ENCODE measurements at places on chromosomes 4 and X.

GRCh38 chrX:84956304-84956703 is 47.4 kb upstream of the APOOL start:
- no peak for DNase-seq

DNA sequence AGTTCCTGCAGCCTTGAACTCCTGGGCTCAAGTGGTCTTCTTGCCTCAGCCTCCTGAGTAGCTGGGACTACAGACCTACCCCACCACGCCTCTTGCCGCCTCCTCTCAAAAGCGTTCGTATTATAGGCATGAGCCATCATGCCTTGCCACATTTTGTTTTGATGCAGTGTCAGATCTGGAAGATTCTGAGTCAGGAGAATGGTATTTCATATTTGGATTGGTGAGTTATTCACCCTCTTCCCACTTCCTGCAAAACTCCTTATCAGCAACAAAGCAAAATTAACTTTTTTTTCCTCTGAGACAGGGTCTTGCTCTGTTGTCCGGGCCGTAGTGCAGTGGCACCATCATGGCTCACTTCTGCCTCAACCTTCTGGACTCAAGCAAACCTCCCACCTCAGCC is 29.6 kb downstream of the REST start:
- DNase-seq, result peak; percentile 87

- DNase-seq, result no peak
Observed at GRCh38 chrX:15983034-15983433, 128.4 kb upstream of the AP1S2 start.

GRCh38 chr4:155164718-155165117 is 43.7 kb upstream of the NPY2R start:
- DNase-seq, result no peak

- DNase-seq, result no peak
Observed at GRCh38 chr4:48787056-48787455, 7.0 kb upstream of the FRYL start.

DNA sequence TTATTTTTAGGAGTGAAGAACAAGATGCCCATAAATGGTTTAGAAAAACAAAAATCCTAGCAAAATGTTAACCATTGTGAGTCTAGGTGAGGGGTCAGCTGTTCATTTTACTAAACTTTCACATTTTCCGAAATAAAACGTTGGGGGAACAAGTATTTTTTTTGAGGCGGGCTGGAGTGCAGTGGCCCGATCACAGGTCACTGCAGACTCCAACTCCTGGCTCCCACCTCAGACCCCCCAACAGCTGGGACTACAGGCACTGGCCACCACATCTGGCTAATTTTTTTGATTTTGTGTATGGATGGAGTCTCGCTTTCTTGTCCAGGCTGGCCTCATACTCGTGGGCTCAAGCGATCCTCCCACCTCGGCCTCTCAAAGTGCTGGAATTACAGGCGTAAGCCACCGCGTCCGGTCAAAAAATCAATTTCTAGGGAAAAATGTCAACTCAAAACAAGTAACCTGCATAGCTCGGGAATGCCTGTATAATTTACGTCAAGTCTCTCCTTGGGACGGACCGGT is 742 bp upstream of the TAF1 start:
- no peak for DNase-seq

DNA sequence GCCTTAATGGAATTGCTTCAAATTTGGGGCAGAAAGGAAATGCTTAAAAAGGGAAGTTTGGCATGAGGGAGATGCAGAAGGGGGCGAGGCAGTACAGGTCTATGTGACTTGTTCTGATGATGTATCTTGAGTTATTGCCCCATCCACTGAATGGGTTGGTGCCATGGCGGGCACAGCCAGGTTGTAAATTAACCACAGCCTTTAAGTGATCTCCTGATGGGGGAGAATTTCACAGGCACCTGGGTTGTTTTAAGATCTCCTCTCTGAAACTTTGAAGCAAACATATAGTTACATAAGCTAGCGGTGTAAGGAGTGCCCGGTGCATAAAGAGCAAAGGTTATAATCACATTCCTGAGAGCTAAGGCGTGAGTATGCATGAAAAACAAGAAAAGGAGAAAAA is 37.0 kb downstream of the NPY5R start:
- no peak for DNase-seq

DNA sequence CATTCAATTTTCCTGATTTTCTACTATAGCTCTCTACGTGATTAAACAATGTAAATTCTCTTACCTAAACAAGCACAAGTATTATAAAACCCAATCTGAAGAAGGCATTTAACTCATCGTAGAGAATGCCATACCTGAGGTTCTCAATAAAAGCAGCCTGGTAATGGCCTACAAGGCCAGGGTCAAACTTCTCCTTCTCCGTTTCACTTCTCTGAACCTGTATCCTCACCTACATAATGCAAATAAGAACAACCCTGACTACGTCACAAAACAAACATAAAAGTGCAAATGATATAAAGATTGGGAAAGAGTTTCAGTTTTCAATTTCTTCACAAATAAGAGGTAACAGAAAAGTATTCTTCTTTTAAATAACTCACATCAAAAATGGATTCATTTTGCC is 55.6 kb upstream of the STS start:
- no peak for DNase-seq

- DNase-seq, result no peak
Observed at GRCh38 chr4:84529169-84529751, 30.2 kb upstream of the NKX6-1 start.

- no peak for DNase-seq
Observed at GRCh38 chrX:118250445-118250844, 95.5 kb upstream of the WDR44 start.

DNA sequence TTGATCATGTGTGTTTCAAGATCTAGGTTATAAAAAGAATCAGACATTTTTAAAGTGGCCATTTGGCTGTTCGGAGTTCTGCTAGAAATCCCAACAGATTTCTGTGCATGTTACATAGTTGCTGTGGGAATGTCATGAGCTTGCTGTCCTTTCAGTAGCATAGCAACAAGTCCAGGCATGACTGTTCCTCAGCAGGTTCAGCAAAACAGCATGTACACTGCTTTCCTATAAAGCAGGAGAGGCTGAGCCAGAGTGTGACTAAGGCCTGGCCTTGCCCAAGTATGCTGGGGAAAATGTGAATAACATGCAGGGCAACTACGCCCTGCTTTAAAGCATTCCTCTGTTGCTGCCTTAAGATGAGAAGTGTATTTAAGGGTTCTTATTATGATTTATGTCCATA is 217.1 kb upstream of the SMIM31 start:
- peak; percentile 82 for DNase-seq

GRCh38 chr4:119643306-119644042 is 14.9 kb upstream of the PDE5A start:
- DNase-seq, result no peak

DNA sequence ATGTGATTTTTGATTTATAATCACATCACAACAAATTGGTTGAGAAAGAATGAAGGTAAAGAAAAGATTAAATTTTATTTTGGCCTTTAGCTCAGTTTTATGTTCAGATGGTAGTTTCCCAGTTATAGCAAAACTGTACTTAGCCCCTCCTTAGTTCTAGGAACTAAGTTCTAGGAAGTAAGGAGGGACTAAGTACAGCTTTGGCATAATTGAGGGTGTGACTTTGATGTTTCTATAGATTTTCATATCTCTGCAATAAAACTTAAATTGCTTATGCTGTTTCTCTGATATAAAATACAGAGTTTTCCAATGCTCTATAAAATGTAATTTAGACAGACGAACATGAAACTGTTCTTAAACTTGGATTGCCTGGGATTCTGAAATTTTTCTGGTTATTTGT is 46.6 kb upstream of the SLC4A4 start:
- DNase-seq, result no peak

GRCh38 chr4:71974681-71975080 is 57.1 kb upstream of the NPFFR2 start:
- DNase-seq, result peak; percentile 83

DNA sequence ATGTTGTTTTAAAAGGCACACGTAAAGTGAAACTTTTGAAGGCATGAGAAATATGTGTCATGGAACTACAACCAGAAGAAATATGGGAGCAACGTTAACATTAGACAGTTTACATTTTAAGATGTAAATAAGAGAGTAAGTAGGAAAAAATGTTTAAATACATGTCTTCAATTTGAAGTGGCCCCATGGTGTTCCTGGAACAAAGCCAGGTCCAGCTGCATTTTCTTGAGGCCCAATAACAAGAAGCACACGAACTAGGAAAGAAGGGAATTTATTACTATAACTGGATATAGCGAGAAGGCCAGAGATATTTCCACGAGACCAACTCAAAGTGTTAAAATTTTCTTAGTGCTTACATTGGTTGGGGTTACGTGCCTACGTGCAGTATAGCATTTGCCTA is 458.1 kb downstream of the KCTD8 start:
- no peak for DNase-seq

- no peak for DNase-seq
Observed at GRCh38 chr4:172393220-172393619, 580.0 kb downstream of the GALNTL6 start.

- DNase-seq, result no peak
Observed at GRCh38 chr4:147583876-147584275, 33.3 kb upstream of the TMEM184C start.

GRCh38 chr4:154822775-154823174 is 41.7 kb downstream of the RBM46 start:
- DNase-seq, result peak; percentile 42

- no peak for DNase-seq
Observed at GRCh38 chr4:111650146-111650545, 495.1 kb upstream of the FAM241A start.

DNA sequence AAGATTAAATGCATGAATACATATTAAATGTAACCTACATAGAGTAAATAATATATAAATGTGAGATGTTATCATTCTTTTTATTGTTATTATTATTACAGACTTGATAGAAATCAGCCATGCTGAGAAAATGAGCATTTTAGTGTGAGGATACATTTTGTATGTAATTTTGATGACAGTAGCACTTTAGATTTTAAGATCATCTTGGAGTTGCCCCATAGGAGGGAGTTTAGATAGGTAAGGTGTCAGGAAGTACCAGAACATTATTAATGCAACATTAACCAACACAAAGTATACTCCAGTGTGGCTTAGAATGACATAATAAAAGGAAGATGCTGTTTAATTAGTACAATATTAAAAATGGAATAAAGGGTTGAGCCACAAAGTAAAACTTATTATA is 8.4 kb downstream of the TMPRSS11A start:
- no peak for DNase-seq

DNA sequence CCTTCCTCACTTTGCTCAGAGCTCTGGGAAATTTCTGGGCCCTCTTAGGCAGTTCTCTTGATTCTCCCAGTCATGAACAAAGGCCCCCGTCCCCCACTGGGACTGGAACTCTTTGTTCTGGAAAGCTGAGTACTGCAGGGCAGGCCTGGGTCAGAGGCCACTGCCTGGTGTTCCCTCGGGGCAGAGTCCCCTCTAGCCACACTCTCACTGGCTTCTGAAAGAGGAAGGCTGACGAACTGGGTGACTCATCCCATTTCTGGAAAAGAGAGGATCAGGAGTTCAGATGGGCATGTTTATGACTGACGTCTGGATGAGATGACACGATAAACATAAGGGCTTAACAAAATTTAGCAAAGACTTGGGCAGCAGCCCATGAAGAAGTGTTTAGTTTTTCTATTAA is 47.7 kb downstream of the DDX3X start:
- peak; percentile 27 for DNase-seq

DNA sequence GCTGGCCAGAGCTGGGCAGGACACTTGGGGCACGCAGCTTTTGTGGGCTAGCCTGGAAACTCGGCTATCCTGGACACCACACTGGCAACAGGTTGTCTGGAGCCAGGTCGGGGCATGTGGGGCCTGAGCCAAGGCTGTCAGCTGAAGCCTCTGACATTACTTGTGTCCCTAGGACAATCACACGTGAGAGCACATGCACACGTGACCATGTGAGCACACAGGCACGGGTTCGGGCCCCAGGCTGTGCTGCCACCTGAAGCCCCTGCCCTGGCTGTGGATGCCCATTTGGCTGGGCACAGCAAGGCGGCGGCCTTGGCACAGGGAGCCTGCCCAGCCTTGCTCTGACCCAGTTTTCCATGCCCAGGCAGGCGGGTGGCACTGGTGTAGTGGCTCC is 8.7 kb upstream of the FGFR3 start:
- DNase-seq, result no peak

- DNase-seq, result no peak
Observed at GRCh38 chr4:189237340-189237739, 703.3 kb upstream of the FRG1 start.

- no peak for DNase-seq
Observed at GRCh38 chr4:76624931-76625715, 190.1 kb downstream of the SHROOM3 start.

GRCh38 chr4:184347251-184348239 is 126.8 kb downstream of the IRF2 start:
- DNase-seq, result no peak

DNA sequence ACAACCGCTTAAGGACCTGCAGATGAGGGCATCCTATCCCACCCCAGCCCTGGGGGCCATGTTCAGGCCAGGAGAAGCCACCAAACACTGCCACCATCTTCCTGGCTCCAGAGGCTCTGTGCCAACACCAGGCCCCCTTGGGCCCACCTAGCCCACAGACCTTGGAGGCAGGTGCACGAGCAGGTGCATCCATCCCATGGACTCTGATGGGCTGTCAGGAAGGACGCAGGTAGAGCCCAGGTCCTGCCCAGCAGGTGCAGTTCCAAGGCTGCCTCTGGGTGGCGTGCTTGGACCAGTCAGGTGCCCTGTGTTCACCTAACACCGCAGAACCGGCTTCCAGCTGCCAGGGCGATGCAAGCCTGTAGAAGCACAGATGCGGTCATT is 22.8 kb upstream of the PDE6B start:
- DNase-seq, result no peak

DNA sequence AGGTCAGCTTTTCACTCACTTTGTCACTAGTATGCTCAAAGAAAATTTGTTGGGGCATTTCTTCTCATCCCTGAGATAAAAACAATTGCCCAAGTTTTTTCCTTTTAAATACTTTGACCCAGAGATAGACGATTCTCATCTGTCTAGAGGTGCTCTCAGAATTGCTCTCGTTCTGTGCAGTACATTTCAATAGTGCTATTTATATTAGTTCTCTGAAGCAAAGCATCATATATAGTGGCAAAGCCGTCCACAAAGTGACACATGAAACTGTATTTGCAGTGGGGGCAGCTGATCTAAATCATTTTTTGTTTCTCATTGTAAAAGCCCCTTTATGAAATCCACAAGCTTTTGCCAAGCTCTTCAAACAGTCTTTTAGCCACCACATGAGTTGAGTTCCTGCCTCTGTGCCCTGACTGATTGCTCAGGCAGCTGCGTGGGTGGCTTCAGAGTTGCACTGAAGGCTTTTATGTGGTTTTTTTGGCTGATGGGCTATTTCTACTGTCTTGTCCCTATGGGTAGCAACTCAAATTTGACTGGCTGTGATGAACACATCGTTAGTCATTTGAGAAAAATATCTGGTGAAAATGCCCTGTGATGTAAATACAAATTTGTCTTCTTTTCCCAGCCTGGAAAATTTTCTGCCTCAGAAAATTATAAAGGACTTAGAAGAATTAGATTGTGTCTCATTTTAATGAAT is 119.1 kb upstream of the OTUD4 start:
- peak; percentile 76 for DNase-seq

DNA sequence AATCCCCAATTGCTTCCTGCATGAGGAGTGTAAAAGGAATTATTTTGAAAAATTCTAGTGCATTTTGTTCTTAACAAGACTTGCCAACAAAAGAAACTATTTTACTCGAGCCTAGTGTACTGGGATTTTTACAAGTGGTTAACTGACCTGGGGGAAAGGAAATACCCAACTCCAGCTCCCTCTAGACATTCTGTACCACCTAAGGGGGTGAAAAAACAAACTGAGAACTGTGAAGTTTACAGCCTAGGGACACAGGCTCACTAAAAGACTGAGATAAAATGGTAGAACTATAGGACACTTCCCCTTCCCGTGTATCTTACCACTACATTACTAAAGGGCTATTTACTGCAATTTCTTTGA is 2.6 kb upstream of the ADH5 start:
- no peak for DNase-seq

Data from non-pigmented ciliary epithelial cell (primary cell).